ENCODE measurements at places on chromosomes 5 and 9.

DNA sequence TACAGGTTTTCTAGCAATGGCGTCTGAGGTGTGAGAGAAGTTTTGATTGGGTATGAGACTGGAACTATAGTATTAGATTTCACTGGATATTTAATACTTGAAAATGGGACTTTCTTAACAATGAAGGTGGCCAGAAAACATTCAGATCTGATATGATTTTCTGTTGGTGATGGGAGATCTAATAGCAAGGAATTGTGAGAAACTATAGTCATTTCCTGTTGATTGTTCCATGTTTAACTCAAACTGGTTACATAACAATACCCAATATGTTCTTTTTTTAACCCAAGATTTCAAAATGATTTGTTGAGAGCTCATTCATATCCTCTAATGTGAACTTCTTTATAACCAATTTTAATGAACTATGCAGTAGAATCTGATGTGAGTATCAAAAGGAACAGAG lies 793.2 kb upstream of the RGMB start:
- no peak for DNase-seq

DNA sequence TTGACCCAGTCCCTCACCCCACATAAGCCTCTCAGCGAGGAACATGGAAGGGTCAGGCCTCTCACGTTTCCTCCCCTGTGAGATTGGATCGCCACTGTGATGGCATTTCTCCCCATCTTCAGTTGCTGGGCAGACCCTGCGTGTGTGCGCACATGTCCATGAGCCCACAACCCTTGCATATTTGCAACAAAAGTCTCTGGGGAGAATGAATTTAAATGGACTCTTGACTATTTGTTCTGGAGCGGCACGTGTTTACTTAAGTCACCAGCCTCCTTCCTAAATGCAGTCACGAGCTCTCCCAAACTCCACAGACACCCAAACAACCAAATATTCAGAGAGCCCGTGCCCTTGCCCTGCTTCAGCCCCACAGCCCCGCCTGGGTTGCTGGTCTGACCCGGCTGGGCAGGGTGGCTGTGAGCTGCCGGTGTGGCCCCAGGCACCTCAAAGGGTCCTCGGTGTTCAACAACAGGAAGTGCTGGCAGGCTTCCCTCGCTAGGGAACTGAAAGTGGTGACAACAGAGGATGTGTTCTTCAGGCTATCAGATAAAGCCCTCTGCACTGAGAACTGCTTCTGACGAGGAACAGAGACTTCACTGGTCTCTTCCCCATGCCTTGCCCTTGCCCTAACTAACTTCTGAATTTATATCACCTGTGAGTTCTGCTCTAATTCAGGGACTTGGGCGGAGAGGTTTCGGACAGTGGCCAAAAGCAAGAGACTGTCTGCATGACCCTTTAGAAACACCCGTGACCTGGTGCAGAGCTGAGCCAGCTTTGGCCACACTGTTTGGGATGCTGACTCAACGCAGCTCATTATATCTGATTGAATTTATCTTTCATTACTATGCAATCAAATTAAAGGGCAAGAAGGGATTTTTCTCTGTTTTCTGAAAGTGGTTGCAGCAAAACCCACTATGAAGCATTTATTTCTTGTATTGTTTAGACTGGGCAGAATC lies 19.2 kb upstream of the CD180 start:
- peak; percentile 35 for DNase-seq

GRCh38 chr5:57692582-57693487 lies 210.2 kb upstream of the ACTBL2 start:
- no peak for DNase-seq

DNA sequence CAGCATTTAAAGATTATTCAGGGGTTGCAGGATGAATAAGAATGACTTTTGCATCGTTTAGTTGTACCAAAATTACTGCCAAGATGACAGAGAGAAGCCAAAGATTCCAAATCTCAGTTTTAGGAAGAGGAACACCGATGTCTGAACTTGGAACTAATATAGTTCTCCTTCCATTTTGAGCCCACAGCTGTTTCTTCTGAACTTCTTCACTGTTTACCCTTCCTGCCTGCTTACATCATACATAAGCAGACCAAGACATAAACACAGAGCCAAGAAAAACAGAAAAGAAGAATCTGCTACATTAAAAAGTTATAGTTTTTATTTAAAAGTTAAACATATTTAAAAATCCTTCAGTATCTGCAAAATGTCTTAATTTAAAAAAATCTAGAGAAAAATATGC lies 146.9 kb upstream of the RAPGEF1 start:
- no peak for DNase-seq
